ENCODE measurements at places on chromosomes 12 and 14.

DNA sequence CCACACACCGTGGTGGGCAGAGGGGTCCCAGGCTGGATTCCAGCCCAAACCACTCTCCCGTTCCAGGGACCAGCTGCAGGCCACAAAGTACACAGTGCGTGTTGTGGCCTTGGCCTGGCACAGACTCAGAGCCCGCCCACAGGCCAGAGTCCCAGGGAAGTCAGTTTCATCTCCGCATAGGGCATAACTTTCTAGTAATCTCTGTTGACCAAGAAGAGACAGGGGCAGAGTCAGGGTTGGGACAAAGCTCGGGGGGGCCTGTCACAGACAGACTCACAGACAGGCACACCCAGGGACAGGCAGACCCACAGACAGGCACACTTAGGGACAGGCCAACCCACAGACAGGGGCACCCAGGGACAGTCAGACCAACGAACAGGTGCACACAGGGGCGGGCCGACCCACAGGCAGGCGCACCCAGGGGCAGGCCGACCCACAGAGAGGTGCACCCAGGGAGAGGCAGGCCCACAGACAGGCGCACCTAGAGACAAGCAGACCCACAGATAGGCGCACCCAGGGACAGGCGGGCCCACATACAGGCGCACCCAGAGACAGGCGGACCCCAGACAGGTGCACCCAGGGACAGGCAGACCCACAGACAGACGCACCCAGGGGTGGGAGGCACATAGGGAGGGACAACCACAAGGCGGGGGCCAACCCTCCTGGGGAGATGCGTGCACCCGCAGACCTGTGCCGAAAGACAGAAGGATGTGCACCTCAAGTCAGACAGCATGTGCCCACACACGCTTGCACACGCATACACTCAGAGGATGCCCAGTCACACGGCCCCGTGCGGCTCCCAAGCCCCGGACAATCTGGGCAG, 323.3 kb upstream of the RTL1 start:
- no peak for DNase-seq

GRCh38 chr12:27424631-27425230, 21.8 kb upstream of the SMCO2 start:
- peak; percentile 41 for DNase-seq

GRCh38 chr12:5487948-5488625, 56.2 kb downstream of the NTF3 start:
- no peak for DNase-seq

DNA sequence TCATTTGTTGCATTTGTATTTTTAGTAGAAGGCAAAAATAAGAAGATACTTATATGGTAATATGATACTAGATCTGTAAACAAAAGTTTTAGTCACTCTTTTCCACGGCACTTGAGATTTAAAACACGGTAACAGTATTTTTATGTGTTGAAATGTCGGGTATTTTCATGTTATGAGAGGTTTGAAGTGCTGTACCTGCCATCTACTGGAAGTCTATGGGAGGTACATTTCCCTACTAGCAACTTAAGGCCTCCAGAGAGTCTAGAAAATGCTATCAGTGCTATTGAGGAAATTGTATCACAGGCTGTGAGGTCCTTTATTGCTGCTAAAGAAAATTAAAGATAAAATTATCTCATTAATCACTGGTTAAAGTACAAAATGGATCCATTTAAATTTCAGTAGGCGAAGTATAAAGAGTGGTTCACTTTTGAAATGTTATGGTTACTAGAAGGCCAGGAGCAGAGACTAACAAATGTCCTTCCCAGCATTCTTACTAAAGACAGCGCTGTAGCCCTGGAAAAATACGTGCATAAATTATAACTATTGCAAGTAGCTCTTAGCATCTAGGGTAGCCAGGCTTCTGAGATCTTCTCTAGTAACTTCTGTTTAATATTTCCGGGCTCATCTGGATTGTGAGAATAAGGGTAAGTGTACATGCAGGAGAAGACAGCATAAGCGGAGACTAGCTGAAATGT, 77.6 kb upstream of the PRKD1 start:
- DNase-seq, result peak; percentile 25

- DNase-seq, result no peak
Measured at GRCh38 chr12:2988494-2988893, 29.3 kb downstream of the TEAD4 start.

DNA sequence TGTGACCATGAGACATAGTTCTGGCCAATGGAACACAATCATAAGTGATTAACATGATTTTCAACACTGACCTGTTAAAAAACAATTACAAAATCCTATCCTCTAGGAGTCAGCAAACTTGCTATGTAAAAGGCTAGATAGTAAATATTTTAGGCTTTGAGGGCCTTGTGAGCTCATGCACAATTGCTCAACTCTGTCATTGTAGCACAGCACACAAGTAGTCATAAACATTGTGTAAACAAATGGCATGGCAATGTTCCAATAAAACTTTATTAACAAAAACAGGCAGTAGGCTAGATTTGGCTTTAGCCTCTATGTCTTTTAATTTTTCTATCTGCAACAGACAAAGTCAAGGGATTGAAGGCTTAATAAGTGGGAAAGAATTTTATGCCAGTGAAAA, 350.7 kb downstream of the C12orf50 start:
- DNase-seq, result no peak

DNA sequence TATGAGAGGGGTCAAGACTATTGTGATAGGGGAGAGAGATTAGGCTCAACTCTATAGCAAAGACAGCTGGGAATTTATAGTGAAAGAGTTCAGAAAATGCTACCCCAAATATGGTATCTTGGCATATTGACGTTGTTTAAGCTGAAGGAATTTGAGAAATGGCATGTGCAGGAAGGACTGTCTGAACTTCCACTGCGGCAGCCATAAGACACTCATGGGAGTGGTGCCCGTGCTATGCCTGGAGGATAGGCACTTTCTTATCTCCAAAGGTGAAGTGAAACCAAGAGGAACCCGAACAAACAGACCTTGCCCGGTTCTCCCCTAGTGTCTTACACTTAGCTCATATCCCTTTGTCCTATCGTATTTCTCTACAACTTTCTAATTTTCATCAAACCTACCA, 390.3 kb downstream of the TMTC2 start:
- no peak for DNase-seq

DNA sequence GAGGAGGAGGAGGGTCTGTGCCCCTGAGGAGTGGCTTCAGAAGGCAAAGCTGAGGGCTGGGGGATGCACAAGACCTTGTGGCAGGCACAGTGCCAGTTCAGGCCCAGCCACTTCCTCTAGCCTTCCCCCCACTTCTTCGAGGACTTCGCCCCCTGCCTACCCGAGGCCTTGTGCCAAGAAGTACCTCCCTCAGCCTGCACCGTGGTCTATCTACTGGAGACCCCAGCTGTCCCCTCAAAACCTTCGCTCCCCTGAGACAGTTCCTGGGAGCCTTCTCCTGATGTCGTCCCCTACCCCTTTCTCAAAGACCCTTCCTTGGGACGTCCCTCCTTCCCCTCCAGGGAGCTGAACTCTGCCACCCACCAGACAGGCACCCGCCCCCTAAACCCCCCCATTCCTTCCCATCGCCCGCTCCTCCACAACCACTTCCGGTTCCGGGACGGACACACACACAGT, 604 bp downstream of the ZNF384 start:
- DNase-seq, result no peak

DNA sequence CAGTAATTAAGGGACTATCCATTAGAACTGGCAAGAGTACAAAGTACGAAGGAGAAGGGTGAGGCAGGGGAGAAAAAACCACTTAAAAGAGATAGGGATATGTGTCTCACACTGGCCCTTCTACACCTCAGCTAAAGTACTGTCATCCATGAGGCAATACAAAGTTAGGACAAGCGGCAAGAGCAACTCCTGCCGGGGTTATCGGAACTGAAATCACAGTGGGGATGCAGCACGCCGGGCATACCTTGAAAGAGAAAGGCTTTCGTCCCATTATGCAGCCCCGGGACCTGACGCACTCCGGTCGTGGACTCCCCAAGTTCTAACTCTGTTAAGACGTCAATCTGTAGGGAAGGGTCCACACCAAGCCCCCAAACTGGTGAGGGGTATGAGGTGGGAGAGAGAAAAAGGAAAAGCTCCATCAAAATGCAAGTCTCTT, 1.1 kb downstream of the NELL2 start:
- no peak for DNase-seq

- DNase-seq, result no peak
Measured at GRCh38 chr12:109710747-109711595, 2.7 kb upstream of the FAM222A start.

GRCh38 chr12:81530352-81530751, 228.8 kb downstream of the PPFIA2 start:
- DNase-seq, result no peak

DNA sequence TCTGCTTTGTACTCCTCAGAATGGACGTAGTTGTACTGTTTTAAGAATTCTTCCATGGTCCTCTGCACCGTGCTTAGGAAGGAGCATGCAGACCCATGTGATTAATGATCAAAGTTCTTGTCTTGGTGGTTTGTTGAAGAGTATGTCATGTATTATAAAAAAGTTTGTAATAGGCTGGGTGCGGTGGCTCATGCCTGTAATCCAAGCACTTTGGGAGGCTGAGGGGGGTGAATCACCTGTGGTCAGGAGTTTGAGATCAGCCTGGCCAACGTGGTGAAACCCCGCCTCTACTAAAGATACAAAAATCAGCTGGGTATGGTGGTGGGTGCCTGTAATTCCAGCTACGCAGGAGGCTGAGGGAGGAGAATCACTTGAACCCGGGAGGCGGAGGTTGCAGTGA, 61.8 kb upstream of the RTL1 start:
- DNase-seq, result no peak

- no peak for DNase-seq
Measured at GRCh38 chr12:122421187-122421820, 1.2 kb downstream of the CLIP1 start.

DNA sequence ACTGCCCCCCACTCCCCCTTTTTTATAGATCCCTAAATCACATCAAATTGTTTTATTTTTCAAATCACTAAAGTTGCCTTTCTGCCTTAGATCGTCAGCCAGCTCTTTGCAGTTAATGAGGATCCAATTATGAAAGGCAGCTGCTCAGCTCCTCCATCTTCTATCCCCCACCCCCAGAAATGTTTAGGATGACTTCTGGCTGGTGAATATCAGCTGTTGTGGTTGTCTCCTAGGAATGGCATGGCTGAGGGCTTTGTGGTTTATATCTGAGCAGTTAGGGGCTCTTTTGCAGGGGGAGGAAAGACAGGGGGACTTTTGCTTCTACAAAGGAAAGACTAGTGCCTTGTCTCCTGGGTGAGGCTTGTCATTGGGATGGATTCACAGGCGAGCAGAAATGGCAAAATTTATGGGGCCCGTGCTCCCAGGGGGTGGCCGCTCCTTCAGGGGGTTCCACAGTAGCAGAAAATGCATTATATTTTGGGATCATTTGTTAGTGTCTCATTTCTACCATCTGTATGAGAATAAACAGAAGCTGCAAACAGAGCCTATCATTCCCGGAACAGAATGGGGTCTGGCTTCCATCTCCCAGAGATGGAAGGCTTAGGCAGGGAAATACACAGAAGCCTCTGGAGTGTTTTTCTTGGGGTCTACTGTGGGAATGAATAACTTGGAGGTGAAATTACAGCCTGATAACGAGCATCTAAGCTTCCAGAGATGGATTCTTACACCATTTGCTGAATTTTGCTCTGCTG, 6.5 kb downstream of the JDP2 start:
- DNase-seq, result no peak

DNA sequence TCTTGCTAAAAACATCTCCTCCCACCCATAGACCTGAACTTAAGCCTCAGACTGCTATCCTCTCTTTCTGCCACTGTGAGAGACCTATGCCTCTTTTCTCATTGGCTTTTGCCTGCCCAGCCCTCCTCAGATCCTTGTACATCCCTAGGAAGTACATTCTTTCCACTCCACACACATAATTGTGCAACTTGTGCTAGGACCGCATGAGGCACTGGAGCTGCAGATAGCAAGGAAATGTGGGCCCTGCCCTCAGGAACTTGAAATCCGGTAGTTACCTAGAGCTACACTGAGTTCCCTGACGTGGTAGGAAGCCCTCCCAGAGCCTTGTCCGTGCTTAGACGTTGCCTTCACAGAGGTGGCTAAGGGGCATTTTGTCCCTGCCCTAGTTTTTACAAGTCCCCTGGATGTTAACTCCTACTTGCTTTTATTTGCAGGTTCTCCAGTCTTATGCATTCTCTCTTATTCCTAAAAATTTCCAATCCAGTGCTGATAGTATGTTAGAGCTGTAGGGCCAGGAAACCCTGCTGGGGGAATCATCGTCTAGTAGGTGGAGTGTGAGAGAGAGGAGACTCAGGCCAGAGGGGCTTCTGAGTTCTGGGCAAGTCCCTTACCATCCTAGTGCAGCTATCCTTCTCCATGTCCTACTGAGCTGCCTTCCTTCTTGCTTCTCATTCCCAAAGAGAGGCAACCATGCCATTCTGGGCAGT, 41.3 kb downstream of the NTF3 start:
- DNase-seq, result no peak

DNA sequence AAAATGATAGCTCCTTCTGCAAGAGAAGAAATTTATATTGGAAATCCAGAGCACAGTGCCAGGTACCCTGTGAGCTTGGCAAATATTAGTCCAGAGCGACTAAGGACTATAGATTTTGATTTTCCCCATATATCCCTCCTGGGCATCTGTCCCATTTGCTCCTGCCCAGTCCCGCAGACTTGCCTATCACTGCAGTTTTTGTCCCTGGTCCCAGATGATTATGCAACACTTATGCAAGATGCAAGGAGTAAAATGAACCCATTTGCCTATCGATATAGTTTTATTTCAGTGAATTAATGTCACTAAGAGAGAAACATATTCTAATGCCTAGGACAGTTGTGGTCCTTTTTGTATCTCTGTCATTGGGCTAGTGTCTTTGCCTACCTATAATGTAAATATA, 215.9 kb upstream of the BMP4 start:
- DNase-seq, result no peak

DNA sequence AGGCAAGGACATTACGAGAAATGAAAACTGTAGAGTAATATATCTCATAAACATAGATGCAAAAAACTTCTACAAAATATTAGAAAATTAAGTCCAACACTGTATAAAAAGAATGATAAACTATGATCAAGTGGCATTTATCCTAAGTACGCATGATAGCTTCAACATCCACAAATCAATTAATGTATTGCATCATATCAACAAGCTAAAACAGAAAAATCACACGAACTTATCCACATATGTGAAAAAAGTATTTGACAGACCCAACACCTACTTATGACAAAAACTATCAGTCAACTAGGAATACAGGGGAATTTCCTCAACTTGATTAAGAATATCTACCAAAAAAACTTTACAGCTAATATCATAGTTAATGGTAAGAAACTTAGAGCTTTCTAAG, 129.9 kb upstream of the ALG10 start:
- no peak for DNase-seq

GRCh38 chr12:50751948-50752721, 11.8 kb upstream of the ATF1 start:
- no peak for DNase-seq

GRCh38 chr12:42097971-42098370, 46.7 kb downstream of the GXYLT1 start:
- no peak for DNase-seq

Measured in right renal cortex interstitium (tissue), 3 donors.